NCI-H187 (cell line): ENCODE measurements at places on chromosomes 5 and 9.

DNA sequence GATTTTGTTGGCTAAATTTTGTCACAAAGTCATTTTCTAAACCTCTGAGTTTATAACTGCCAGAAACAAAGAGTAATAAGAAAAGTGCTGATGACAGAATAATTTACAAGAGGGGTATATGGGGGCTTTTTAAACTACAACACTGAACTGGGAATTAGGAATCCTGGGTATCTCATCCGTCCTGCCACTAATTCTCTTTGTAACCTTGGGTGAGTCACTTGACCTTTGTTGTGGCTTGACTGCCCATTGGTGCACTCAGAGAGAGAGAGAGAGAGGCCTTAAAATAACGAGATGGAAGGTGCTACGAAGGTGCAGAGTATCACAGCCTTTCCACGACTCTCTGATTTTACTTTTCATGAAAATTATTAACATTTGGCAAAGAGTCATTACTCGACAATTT lies 130.3 kb upstream of the CNTLN start:
- DNase-seq: no peak

GRCh38 chr5:169250887-169251286 lies 50.1 kb downstream of the SLIT3 start:
- no peak for DNase-seq

GRCh38 chr9:764105-764524 lies 77.4 kb upstream of the DMRT1 start:
- DNase-seq: no peak

DNA sequence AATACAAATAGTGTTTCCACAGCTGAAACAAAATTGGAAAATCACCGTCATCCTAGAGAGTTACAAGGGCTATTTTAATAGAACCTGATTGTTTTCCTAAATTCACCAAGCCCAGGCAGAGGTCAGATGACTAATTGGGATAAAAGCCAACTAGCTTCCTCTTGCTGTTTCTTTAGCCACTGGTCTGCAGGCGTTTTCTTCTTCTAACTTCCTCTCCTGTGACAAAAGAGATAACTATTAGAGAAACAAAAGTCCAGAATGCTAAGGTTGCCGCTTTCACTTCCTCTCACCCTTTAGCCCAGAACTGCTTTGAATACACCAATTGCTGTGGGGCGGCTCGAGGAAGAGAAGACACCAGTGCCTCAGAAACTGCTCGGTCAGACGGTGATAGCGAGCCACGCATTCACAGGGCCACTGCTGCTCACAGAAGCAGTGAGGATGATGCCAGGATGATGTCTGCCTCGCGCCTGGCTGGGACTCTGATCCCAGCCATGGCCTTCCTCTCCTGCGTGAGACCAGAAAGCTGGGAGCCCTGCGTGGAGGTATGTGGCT lies at the start of gene TLR4:
Gene TLR4, plus strand, starts transcription at position 380 of the 552 bp plus-strand sequence. Its CDS starts 70 bp downstream, at position 450.
- no peak for DNase-seq

DNA sequence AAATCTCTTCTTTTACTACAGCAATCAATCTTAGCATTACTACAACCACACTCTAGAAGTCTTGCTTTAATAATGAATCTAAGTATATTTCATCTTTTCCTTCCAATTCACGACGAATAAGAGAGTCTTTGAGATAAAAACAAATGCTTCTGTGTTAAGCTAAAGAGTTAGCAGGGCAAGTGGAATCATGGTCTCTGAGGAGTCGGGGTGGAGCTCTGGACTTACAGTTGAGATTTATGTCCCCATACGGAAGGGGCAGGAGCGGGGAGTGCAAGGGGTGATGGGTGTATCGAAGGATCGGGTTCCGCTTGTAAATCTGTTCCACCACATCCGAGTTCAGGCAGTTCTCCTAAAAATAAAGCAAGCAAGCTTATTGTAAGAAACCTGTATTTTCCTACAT lies 59.0 kb upstream of the RETREG1 start:
- no peak for DNase-seq

GRCh38 chr5:120152472-120152871 lies 311.6 kb upstream of the PRR16 start:
- DNase-seq: no peak

DNA sequence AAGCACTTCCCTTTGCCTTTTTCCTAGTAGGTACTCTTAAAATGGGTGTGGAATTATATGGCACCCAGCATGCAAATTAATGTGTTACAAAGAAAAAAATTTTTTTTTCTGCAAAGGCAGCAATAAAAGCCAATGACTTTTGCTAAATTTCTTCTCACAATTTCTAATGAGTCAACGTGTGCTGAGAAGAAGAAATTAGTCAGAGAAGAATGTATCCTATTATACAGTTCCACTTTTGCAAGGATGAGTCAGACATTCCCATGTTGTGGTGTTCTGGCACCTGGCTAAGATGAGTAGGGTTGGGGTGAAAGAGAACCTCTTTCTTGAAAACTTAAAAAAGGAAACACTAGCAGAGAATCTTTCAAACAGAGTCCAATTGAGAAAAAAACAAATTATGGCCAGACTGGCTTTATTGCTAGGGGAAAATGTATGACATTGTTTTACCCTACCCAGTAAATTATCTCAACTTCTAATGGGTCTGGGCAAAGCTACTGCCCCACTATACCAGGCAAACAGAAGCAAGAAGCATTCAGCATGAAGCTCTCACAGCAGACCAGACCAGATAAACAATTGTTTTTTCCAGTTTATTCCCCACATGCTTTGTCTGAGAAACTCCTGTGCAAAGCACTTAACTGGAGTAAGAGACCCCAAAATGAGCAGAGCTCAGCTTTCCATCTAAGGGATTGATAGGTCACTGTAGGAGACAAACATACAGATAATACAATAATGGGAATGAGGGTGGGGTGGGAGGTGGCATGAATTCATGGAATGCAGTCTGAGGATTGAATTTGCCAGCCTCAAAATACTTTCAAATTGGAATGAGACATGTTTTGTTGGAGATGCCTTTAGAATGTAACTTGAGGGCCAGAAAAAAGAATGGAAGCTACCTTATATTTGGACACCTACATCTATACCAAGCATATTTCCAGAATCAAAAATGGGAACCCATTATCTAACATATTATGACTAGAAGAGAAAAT lies 220.8 kb upstream of the RFX3 start:
- DNase-seq: no peak

DNA sequence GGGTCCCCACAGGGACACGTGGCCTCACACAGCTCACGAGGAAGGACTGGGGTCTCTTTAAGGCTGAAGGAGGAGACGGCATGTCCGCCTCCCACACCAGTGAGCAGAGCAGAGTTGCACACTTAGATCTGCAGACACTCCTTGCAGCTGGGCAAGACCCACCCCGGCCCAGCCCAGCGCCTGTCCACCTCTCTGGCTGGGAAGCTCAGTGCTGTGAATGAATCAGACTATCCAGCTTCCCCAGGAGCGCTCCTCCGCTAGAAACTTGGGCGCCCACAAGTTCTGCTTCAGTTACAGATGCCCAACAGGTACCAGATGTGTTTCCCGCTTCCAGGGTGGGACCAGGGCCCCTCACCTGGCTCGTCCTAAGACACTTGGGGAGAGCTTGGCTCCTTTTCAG lies 78.9 kb downstream of the NSUN2 start:
- DNase-seq: no peak

DNA sequence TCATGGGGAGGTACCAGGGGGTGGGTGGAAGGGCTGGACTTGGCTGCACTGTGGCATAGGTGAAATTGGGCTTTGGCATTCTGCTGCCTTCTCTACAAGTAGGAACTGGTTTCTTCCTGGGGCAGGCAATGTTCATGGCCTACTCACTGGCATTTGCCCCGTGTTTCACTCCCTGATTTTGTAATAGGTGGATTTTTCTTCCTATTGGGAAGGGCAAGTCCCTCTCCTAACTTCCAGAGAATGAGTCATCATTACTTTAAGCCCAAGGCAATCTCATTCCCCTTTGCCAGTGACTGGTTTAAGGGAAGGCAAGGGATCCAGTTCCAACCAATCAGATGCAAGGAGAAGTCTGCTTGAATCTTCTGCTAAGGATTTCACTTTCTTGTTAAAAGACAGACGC lies 67.9 kb upstream of the ANKRD55 start:
- no peak for DNase-seq

DNA sequence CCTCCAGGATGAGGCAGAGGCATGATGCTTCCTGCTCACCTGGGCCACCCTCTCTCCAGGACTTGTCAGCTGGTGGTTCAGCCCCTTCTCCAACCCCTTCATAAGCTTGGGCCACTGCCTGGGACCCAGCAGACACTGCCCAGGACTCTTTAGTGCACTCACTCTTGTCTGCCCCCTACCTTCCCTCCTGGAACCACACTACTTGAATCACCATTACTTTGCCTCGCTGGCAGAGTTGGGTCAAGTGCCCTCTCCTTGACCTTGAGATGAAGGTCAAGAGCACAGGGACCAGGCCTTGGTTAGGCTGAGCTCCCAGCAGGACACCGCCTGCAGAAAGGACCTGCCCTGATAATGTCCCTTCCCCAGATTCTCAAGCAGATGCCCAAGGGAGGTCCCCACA lies 8.5 kb upstream of the ENDOG start:
- DNase-seq: no peak

DNA sequence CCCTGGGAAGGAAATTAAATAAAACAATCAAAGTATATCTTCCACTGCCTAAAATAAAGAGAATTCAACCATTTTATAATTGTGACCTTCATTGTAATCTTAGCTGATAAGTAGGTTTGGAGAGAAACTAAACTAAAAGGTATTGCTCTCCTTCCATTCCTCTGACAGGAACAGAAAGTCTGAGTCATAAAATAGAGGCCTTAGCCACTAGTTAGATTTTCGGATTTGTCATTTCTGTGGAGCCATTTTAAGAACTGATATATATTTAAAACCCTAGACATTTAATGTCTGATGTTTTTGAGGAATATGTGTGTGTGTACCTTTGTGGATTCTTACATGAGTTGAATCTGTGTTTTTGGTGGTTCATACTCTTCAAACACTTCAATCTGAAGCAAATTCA lies 11.8 kb upstream of the TMC1 start:
- no peak for DNase-seq

DNA sequence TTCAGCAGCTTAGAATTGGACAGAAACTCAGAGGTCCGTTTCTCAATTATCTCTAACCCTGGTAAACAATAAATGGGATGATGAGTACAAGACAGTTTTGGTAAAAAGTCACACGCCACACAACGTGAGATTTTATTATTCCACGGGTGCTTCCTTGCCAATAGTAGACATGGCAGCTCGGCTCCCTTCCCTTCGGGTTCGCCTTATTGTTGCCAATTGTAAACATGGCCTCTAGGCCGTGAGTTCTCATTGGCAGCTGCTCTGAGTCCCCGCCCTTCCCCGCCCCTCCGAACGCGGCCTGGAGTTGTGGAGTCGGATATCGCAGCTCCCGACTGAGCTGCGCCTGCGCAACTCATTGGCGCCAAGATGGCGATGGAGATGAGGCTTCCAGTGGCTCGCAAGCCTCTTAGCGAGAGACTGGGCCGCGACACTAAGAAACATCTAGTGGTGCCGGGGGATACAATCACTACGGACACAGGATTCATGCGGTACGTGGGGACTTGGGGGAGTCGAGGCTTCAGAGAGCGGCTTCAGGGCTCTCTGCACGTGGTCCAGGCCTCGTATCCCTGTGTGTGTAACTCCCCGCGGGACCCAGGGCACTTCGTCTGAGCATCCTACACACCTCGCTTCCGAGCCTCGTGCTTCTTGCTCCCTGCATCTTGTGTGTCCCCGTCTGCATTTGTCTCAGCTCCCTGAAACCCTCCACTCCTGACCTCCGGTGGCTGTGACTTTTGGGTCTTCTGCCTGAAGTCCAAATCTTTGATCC lies at the start of gene EXOSC2:
Gene EXOSC2, plus strand, starts transcription at position 355 of the 766 bp plus-strand sequence. Its CDS starts 12 bp downstream, at position 367.
- DNase-seq: peak; percentile 73

DNA sequence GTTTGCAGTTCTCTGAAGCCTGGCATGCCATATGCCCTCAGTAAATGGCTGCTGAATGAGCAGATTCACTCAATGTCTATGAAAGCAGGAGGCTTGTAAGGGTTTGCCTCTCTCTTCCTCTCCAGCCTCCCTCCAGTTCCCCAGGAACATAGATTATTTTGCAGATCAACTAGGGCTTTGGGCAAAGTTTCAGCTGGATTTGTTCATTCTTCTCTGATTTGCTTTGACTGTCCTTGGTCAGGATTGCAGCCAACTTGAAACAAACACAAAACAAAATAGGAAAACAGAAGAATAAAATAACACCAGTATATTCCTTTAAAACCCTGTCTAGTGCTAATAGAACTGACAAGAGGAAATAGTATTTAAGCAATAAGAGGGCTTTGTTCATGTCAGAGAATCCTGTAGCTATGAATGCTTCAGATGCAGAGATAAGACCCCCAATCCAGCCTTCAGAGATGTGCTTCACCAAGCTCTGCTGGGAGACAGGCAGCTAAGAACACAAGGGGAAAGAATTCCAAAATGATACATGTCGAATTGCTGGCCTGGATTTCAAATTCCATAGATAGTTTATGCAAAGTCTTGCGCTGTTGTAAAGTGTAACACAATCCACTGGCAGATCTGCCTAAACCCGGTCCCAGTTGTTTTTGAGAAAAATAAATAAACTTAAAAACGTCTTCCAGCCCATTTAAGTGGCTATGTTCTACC lies 174.3 kb downstream of the PAPPA start:
- DNase-seq: no peak

DNA sequence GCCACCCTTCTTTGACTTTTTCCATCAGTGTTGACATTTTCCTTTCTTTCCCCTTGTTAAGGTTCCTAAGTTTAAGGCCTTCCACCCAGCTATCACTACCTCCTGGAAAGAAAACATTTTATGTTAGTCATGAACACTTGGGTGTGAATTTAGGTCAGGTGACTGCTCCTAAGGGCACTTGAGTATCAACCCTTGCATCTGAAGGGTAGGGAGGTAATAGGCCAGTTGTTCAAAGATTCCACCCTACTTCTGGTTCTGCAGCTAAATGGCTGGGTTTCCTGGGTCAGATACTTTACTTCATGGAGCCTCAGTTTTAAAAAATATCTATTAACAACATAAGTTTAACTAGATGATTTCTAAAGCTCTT lies 49.1 kb upstream of the OSMR start:
- DNase-seq: no peak

DNA sequence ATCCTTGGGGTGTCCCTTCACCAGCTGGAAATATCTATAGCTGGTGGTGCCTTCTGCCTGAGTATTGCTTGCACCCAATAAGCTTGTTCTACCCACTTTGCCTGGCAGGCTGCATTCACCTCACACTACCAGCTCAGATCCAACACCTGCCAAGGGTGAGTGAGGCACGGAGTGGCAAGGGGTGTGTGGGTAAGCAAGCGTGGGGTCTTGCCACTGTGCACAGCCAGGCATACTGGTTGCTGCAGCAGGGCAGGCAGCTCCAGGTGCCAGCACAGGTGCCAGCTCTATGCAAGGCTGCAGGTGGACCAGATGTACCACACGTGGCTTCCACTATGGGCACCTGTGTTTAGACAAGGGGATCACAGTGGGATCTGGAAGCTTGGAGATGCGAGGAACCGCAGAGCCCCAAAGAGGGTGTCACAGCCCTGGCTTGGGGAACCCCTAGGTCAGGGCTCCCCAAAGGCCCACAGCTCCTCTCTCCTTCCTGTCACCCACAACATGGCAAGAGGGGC lies 167.7 kb upstream of the MRPS30 start:
- no peak for DNase-seq

DNA sequence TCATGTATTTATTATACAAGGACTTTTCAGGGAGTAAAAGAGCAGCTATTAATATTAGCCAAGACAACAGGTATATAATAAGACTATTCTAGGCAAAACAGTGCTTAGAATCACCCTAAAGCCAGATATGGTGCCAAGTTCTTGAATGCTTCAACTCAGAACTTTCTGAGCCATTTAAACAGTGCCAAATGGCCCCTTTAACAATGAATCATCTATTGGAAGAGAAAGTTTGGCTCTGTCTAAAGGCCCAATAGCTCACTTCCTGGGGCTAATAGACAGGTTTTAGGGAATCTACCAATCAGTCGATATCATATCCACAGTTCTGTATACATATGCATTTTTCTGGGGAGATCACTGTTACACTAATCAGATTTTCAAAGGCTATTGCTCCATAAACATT lies 42.9 kb downstream of the ZNF474 start:
- DNase-seq: no peak
